Thyroid gland (tissue), 4 donors: ENCODE measurements at places on chromosomes 1 and 21. TPM values are rescaled to one million over a fixed set of nuclear protein-coding genes. Genes with fewer than 3 reads are reported as not detected.
A peak's percentile ranks its signal among the peaks of the same experiment; 100 is the strongest.

GRCh38 chr1:228897901-228898300, 162.6 kb downstream of the RHOU start:
- no peak for DNase-seq

GRCh38 chr1:231118704-231119453, 43.0 kb upstream of the TRIM67 start:
- DNase-seq = no peak

- DNase-seq = no peak
Measured at GRCh38 chr1:178690496-178690895, 34.5 kb upstream of the RALGPS2 start.

DNA sequence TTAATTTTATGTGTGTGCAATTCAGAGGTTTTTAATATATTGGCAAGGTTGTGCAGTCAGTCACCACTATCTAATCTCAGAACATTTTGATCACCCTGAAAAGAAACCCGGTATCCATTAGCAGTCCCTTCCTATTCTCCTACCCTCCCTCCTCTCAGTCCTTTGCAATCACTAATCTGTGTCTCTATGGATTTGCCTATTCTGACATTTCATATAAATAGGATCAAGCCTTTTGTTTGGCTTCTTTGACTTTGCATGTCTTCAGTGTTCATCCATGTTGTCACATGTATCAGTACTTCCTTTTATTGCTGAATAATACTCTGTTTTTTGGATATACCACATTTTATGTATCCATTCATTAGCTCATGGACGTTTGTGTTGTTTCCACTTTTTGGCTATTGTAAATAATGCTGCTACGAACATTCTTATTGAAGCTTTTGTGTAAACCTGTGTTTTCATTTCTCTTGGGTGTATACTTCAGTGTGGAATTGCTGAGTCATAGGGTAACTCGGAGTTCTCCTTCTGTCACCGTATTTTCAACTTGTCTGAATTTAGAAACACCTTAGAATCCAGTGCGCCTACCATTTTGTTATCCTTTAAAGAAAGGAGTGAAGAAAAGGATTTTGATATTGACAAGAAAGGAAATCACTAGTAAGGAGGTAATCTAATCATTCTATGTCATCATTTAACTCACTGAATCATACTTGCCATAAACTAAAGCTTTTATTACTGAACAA, 3.4 kb downstream of the CEP85 start:
- no peak for DNase-seq

DNA sequence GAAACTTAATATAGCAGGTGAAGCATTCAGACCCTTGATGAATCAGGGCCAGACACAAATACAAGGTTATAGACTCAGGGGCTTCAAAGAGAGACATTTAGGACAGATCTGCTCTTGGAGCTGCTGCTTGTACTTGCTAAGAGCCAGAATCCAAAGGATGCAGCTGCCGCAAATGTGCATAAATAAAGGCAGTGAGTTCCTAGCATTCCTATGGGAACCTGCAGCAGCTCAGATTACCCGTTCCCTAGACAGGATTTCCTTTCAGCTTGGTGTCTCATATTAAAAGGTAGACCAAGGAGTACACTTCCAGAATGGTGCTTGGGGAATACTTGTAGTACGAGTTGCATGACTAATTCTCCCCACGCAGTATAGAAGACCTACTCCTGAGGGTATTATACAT, 9.7 kb upstream of the LRRC53 start:
- DNase-seq = no peak

DNA sequence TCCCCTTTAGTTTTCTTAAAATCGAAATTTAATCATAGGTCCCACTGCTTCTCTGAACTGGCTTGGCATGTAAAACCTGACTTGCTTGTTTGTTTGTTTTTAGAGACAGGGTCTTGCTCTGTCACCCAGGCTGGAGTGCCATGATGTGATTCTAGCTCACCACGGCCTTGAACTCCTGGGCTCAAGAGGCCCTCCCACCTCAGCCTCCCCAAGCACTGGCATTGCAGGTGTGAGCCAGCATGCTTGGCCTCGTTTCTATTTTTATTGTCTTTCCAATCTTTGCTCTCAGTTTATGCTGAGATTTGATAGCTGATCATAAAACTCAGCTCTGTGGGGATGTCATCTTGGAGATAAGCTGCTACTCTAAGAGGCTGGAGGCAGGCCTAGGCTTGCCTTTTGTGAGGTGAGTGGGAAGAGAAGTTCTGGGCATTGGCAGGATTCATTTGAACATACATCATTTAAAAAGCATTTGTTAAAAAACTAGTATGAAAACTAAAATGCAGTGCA, 51.5 kb upstream of the GCLM start:
- peak; percentile 29 for DNase-seq

- no peak for DNase-seq
Measured at GRCh38 chr21:41164981-41165655, 2.8 kb upstream of the BACE2 start.

DNA sequence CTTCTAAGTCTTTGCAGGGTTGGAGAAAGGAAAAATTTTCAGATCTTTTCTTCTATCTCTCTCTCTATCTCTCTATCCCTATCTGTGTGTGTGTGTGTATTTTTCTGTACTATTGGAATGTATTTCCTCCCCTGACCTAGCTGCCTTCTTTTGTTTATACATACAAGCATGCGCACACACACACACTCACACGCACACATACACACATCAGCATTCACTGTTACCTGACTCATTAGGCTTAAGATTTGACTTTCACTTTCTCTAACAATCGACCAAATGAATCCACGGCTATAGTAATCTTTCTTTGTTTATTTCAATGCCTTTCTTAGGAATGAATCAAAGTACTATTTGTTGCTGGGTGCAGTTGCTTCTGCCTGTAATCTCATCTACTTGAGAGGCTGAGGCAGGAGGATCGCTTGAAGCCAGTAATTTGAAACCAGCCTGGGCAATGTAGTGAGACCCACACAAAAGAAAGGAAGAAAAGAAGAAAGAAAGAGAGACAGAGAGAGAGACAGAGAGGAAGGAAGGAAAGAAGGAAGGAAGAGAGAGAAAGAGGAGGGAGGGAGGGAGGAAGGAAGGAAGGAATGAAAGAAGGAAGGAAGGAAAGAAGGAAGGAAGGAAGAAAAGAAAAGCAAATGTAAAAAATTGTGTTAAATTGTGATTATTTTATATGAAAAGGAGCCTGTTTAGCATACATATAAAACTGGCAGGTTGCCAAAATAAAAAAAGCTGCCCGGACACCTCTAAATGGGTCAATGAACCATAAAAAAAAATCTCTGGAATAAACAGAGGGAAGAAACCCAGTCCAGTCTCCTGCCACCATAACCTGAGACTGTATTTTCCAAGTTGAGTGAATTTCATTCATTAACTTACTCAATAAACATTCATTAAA, 206.8 kb downstream of the ZNF326 start:
- peak; percentile 6 for DNase-seq

- no peak for DNase-seq
Measured at GRCh38 chr1:244599937-244600350, 53.0 kb upstream of the DESI2 start.

- no peak for DNase-seq
Measured at GRCh38 chr1:22141554-22142314, 1.2 kb downstream of the WNT4 start.

DNA sequence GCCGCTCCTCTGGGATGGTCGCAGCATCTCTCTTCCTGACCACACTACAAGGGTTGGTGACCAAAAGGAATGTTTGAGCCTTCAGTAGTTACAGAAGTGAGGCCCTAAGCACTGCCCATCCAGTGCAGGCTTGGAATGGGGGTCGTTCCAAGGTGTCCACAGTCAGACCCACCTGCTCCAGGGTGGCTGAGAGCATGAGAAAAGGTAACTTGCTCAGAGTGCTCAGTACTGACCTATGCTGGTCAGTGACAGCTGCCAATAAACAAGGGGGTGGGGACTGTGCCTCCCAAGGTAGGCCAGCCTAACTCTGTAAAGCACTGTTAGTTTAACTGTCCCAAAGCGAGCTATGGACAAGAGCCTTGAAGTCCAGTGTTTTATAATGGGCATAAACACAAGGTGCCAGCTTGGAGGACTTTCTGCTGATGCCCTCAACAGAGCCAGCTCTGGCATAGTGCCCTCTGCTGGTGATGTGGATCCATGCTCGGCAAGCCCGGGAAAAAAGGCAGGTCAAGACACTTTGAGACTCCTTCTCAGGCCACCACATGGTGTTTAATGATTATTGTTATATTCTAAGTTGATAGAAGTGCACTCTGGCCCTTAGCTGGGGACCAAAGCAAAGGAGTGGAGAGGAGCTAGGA, 78.1 kb upstream of the DNAH14 start:
- peak; percentile 73 for DNase-seq

DNA sequence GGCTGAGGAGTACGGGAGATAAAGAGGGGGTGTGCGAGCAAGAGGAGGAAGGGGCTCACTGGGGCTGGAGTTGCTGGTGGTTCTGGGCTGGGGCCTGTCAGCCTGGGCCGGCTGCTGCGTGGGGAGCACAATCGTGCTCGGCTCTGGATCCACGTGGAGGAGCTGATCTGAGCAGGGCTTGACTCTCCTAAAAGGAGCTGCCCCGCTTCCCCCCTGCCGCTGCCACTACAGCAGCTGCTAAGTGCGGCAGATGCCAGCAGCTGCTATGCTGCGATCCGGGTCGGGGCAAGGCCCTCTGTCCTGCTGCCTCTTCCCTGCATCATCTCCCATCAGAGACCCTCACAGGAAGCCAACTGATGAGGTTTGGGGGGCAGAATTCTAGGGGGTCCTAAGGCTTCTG, 165.9 kb downstream of the PCBP3 start:
- no peak for DNase-seq

GRCh38 chr1:182561456-182561855, 27.6 kb downstream of the RNASEL start:
- DNase-seq = no peak

GRCh38 chr1:7931446-7931812, 9.2 kb downstream of the TNFRSF9 start:
- DNase-seq = no peak

- no peak for DNase-seq
Measured at GRCh38 chr1:108140177-108140576, 60.0 kb downstream of the SLC25A24 start.

GRCh38 chr1:35592991-35593769, 20.1 kb downstream of the TFAP2E start:
- DNase-seq = no peak

- DNase-seq = no peak
Measured at GRCh38 chr1:56285554-56286402, 293.6 kb downstream of the PLPP3 start.

GRCh38 chr1:212368073-212368484, 46.6 kb downstream of the PACC1 start:
- DNase-seq = peak; percentile 60

GRCh38 chr1:112686417-112686816, 12.0 kb downstream of the MOV10 start:
- DNase-seq = no peak

- DNase-seq = no peak
Measured at GRCh38 chr1:30311749-30312148, 411.6 kb downstream of the MATN1 start.

GRCh38 chr1:237104096-237104495, 62.1 kb downstream of the RYR2 start:
- no peak for DNase-seq

DNA sequence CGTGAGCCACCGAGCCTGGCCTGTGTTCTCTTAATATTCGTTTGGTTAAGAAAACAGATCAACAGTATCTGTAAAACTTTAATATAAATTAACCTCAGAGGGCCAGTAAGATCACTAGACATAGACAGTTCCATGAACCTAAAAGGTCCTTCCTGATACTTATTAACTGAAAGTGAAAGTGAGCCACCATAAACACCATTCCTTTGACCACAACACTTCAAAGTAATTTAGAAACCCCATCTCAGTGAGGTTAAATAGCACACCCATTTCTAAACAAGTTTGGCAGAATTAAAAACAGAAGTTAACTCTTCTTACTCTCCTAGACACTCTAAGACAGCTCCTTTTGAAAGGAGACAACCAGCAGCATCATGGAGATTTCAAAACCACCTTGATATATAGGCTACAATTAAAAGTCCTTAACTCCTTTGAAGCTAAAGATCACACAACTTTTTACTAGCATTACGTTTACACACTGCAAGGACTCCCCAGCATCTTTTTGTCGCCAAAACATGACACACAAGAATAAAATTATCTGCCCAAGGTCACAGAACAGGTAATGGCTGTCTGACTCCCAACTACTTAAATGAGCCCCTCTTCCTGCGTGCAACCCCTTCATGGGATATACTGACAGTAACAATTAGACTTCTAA, 2.2 kb downstream of the RNF19B start:
- DNase-seq = no peak

DNA sequence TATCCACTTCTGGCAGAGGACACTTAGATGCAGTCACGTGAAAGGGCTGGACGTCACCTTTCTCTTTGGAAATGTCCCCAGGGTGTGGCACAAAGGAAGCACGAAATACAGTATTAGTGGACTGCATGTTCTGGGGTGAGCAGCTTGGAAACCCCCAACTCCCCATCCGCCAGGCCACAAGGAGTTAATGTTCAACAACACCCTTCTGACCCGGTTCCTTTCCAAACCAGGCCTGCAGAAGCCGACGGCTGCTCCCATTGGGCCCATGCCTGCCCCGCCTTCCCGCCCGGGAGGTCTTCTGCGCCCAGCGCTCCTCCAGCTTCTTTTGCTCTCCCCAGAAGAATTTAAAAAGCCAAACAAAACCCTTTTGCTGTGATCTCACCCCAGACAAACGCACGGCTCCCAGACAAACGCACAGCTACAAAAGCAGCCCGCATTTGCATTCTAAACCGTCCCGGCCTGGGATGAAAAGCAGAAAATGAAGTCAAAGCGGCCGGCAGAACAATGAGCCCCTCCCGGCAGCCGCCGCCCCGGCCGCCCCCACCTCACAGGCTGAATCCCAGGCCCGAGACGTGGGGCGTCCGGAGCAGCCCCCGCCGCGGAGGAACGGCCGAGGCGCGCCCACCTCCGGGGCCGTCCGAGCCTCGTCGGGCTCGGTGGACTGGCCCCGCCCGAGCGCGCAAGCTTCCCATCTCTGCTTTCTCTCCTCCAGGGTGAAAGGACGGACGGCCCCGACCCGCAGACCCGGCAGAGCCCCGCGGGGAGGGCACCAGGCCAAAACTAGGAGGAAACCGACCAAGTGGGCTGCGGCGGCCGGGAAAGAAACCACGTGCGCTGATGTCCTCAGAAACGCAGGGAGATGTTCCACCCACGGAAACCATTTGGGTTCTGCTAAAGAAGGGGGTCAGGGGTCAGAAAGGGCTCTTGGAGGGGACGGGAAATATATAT, 101.9 kb downstream of the PLPP3 start:
- DNase-seq = peak; percentile 82

DNA sequence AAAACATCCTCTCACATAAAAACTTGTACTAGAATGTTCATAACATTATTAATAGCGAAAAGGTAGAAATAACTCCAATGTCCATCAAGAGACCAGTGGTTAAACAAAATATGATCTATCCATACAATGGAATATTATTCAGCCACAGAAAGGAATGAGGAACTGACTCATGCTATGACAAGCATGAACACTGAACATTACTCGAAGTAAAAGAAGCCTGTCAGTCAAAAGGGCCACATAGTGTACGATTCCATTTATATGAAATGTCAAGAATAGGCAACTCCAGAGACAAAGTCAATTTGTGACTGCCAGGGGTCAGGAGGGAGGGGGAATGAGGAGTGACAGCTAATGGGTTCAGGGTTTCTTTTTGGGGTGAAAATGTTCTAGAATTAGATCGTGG, 2.3 kb downstream of the VPS26C start:
- DNase-seq = no peak

Gene KIF26B
- total RNA-seq = 2.4 TPM

Gene RUNX3
- total RNA-seq = 1.1 TPM

Gene IL6R
- 15.3 TPM for total RNA-seq

Gene CRP
- not detected for total RNA-seq

Gene CCDC18
- total RNA-seq = 3.1 TPM

Gene LCE1F
- not detected for total RNA-seq

Gene LAPTM5
- 66.0 TPM for total RNA-seq

Gene OLFM3
- total RNA-seq = not detected
